Stimulated activated CD8-positive, alpha-beta memory T cell treated with anti-CD3 and anti-CD28 coated beads, Interleukin-15, amount 100 ng/mL, for 48 hours (primary cell): ENCODE measurements at places on chromosomes 1 and 21.

- DNase-seq = no peak
Observed at GRCh38 chr1:22837332-22837731, 126.7 kb downstream of the EPHB2 start.

GRCh38 chr1:202063093-202063492 is 52.7 kb downstream of the ELF3 start:
- DNase-seq = no peak

DNA sequence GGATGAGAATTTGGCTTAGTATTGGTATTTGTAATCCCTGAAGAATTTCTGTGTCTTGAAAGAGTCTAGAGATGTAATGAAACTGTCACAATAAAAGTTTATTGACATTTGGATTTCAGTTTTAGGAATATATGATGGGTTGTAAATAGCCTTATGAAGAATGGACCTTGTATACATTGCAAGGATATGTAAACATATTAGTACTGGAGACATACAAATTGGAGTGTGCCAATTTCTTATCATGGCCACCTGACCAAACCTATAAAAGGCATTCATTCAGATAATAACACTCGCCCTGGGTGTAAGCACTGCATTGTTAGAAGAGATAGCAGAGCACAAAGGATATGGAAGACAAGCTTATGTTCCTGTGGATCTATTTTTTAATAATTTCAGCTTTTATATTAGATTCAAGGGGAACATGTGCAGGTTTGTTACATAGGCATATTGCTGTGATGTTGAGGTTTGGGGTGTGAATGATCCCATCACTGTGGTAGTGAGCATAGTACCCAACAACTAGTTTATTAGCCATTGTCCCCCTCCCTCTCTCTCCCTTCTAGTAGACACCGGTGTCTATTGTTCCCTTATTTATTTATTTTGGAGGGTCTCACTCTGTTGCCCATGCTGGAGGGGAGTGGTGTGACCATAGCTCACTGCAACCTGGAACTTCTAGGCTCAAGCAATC is 8.6 kb downstream of the S1PR1 start:
- no peak for DNase-seq

DNA sequence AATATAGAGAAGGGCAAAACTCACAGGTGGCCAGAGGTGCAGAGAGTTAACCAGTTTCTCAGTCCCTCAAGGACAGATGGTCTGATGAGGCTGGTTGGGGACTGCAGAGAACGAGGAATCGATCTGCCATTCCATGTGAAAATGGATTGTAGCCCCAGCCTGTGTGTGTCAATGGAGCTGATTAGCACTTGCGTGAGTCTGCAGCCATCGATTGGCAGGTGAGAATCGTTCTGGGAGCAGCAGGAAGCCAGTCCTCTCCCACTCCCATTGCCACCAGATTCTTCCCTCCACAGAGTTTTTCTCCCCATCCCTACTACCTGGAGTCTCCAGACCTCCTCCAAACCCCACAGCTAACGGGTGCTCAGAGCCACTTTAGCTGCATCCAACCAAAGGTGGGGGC is 18.3 kb upstream of the PSMB2 start:
- DNase-seq = no peak

DNA sequence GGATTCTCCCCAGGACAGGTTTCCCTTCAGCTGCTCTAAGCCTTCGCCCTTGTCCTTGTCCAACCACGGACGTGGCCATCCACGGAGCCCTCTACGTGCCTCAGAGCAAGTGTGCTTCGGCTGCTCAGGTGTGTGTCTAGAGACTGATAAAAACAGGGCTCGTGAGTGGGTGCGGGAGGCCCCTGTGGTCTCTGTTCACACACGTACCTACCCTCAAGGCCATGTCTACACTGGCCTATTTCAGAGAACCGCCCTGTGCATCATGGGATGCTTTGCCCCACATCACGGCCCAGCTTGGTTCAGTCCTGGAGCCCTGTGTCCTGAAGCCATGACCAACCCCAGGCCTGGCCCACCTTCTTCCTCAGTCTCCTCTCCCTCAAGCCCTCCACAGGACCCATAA is 24.6 kb upstream of the RUNX3 start:
- no peak for DNase-seq

GRCh38 chr1:180178511-180179161 is 24.0 kb downstream of the QSOX1 start:
- DNase-seq = no peak

DNA sequence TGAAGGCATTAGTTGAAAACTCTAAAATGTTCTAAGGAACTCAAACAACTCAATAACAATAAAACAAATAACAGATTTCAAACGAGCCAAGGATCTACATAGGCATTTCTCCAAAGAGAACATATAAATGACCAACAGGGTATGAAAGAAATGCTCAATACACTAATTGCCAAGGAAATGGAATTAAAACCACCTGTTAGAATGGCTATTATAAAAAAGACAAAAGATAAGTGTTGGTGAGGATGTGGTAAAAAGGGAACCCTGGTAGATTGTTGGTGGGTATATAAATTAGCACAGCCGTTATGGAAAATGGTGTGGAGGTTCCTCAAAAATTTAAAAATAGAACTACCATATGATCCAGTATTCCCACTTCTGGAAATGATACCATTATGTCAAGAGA is 9.1 kb upstream of the VAV3 start:
- no peak for DNase-seq

DNA sequence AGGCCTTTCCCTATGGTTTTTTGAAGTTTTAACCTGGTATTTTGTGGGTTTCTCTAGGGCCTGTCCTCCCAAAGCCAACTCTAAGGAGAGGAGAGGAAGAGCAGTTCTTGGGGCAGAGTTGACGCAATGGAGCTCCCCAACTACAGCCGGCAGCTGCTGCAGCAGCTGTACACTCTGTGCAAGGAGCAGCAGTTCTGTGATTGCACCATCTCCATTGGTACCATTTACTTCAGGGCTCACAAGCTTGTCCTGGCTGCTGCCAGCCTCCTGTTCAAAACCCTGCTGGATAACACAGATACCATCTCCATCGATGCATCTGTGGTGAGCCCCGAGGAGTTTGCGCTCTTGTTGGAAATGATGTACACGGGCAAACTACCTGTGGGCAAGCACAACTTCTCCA is 38.2 kb downstream of the ZBTB40 start:
- DNase-seq = no peak
